Stimulated activated CD8-positive, alpha-beta memory T cell treated with anti-CD3 and anti-CD28 coated beads, Interleukin-12 subunit alpha, Interleukin-12 subunit beta, amount 100 ng/mL, for 1 hour (primary cell): ENCODE measurements at places on chromosomes 2 and 18.

DNA sequence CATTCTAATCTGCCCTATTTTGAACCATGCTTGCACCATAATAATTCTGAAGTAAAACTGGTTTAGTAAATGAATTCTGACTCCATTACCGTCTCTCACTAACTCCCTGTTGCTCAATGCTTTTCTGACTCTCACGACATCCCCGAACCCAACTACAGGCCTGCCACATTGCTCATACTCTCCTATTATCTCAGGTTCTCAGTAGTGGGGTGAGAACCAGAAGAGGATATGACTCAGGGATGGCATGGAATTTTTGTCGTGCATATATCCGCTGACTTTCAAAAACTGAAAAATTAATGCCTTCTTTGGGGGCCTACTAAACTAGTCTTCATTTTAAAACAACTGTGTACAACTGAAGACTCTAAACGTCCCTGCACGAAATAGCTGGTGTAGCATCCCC is 34.3 kb downstream of the NETO1 start:
- no peak for DNase-seq

- DNase-seq = no peak
Observed at GRCh38 chr2:169778446-169778845, 20.2 kb upstream of the SSB start.

GRCh38 chr2:30191819-30192271 is 39.5 kb upstream of the LBH start:
- no peak for DNase-seq

DNA sequence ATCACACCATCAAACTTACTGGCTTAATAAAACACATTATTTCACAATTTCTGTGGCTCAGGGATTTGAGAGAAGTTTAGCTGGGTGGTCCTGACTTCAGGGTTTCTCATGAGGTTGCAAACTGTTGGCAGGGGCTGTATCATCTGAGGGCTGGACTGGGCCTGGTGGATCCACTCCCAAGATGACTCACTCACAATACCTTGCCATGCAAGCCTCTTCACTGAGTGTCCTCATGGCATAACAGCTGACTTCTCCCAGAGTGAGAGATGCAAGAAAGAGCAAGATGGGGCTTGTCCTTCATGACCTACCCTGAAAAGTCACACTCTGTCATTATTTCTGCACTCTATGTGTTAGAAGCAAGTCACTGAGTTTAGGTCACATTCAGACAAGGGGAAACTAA is 73.8 kb downstream of the AQP4 start:
- no peak for DNase-seq

GRCh38 chr2:121766624-121767023 is 11.2 kb downstream of the TSN start:
- DNase-seq = no peak

DNA sequence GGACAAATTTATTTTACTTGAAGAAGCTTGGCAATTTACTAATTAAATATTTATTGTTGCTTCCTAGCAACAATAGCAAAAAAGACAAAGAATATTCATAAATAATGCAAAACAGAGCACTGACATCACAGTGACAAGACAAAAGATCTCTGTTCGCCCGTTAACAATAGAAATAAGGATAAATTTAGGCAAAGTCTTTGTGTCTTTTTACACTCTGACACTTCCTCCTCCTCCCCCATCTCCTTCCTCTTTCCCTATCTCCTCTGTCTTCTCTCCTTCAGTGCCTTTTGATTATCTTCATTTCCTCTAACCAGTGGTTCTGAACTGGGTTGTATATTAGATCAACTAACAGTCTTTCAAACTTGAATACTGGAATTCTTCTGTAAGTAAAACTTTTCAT is 808.4 kb downstream of the ERBB4 start:
- no peak for DNase-seq

GRCh38 chr2:5322396-5322795 is 369.8 kb upstream of the SOX11 start:
- no peak for DNase-seq

DNA sequence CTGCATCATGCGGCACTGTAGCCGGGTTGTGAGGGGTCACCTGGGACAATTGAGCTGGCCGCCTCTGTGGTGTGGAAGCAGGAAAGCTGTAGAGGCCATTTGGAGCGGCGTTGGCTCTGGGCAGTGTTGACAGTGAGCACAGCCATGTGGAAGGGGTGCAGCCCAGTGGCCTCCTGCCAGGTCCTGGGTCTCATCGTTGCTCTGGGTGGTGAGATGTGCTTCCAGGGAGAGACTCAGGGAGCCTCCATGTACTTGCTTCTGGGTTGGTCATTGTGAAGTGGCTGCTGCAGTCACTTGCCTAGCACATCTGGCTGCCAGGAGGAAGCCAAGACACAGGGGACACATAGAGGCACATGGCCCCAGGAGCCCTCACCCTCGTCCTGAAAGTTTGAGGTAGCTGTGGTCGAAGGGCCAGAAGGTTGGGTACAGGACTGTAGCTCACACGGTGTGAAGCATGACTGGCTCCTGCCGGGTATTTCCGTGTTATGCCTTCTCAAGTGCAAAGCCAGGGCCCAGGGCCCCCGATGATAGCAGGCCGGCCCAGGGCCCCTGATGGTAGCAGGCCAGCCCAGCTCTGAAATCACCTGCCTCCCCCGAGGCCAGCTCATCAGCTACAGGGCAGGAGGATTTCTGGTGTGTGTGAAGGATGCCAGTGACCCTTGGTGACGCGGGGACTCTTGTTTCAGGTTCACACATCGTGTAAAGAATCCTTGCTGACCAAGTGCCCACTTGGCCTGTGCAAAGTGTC is 82.6 kb downstream of the DGKD start:
- DNase-seq = no peak

DNA sequence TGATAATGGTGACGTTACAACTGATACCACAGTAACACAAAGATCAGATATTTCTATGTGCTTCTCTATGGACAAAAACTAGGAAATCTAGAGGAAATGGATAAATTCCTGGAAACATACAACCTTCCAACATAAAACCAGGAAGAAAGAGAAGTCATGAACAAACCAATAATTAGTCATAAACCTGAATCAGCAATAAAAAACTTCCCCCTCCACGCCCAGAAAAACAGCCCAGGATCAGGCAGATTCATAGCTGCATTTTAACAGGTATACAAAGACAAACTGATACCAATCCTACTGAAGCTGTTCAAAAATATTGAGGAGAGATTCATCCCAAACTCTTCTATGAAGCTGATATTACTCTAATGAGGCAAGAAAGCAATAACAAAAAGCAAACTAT is 1535.2 kb upstream of the LRRTM1 start:
- no peak for DNase-seq

DNA sequence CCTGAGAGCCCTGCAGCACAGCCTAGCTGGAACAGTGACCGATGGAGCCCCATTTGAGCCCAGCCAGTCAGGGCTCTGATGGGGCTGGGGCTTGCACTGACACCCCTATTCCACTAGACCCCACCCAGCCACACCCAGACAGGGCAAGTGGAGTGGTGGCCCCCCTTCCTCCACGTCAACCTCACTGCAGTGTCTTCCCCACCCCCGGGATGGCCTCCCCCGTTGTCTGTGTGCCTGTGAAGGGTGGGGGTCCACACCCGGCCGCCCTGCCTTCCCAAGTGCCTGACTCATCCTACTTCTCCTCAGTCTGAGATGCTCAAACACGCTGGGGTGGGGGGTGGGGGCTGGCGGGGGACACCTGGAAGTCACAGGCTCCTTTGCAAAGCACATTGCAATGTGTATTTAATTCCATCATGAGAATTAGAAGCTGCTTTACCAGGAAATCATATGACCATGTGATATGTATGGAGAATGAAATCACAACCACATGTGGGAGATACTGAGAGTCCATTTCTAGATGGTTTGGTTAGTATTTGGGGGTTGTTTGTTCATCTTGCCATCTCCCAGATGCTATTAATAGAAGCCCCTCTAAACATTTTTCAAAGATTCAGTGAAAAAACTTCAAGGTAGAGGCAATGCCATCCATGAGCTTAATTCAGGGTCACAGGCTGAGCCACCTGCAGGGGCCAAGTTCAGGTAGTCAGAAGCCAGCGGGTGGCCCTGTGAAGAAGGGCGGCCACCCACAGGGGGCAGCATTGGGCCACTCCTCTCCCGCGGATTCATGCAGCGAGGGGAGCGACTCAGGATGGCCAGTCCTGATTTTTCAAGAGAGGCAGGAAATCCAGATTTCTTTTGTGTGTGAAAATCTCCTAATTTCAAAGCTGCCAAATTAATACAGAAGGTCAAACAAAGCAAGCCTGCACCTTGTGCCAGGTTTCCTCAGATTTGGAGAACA is 22.7 kb upstream of the GMPPA start:
- DNase-seq = peak; percentile 27

GRCh38 chr18:79186649-79187048 is 117.5 kb downstream of the ATP9B start:
- DNase-seq = no peak

DNA sequence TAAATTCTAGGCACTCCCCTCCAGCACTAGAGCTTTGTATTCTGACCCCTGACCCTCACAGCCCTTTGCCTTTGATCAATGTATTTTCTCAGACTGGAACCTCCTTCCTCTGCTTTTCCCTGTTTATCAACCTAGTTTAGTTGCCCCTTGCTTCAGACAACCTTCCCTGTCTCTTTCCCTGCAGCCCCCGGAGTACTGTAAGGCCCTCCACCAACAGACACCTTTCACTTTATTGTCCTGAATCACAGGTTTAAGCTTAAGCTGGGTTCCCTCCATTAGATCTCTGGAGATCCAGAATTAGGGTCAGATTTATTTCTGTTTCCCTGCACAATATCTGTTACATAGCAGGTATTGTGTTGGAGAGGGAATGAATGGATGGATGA is 140.2 kb downstream of the DDX1 start:
- DNase-seq = no peak

DNA sequence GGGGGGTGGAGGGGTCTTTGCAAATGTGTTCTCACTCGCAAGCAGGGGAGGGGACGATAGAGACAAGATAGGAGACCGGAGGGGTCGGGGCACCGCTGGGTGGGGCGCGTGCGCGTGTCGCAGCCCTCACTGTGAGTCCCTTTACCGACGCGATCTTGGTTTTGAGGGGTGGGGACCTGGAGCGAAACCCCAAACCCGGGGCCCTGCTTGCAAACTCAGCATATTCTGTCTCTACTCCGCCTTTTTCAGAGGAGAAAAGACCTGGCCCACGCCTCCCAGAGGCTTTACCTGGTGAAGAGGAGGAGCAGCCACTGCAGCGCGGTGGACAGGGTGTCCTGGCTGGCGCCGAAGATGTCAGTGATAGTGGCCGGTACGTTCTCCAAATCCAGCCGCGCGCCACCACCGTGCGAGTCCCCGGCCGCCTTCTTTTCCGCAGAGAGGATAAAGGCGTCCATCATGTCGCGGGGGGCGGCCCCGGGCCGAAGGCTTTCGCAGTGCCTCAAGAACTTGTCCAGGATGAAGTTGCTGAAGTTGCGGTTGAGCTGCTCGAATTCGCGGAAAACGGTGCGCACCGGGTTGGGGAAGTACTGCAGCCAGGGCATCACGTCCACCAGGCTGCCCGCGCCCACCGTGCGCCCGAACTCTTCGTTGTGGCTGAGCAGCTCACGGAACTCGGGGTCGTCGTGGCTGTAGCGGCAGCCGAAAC is 1.7 kb downstream of the CYP1B1 start:
- no peak for DNase-seq

DNA sequence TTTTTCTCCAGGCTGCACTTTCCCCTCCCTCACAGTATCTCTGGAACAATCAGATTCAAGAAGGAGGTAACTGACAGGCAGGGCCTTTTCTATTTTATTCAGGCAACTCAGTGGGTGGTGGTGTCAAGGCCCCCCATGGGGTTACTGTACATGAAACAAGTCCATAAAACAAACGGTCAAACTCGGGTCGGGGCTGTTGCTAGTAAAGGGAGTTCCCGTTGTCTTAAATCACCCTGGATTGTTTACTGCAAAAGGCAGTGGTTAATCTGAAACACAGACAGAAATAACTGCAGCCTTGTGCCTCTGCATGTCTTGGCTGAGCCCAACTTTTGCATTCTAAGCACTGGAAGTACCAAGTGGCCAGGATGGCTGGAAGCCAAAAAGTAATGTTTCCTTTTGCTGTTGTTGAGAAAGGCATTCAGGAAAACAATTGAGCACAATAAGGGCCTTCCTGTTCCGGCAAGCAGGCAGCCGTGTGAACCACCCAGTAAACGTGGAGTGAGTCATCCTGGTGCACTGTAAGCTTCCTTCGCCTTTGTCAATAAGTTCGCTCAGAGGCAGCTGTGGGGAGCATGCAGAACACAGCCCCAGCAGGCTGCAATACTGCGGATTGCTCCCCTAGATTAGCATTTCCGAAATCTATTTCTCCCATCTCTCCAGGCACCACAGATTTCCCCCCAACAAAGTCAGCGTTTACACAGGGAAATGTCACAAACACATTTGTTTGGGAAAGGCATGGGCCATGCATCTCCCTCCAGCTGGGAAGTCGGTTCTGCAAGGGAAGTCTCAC is 149.6 kb downstream of the IRS1 start:
- DNase-seq = peak; percentile 4

GRCh38 chr2:70143314-70144150 is 47.3 kb downstream of the C2orf42 start:
- no peak for DNase-seq

- DNase-seq = peak; percentile 37
Observed at GRCh38 chr2:98835831-98836385, 100.1 kb downstream of the CRACDL start.

- DNase-seq = no peak
Observed at GRCh38 chr2:33848486-33848885, 249.4 kb upstream of the FAM98A start.

DNA sequence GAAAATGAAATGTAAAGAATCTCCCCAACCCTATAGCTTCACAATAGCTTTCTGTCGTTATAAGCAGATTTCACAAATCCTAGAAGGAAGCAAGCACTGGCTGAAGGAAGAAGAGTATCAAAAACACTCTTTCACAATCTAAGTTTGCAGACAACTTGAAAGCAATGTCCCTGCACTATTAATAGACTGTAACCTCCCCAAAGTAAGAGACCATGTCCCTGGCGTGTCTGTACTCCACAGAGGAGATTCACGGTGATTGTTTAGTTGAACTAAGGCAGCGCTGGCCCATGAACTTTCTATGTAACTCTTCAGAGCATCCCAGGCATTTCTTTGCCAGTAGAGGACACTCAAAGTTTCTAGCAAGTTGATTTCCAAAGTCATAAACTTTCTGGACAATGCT is 128.0 kb upstream of the HNRNPA3 start:
- no peak for DNase-seq

DNA sequence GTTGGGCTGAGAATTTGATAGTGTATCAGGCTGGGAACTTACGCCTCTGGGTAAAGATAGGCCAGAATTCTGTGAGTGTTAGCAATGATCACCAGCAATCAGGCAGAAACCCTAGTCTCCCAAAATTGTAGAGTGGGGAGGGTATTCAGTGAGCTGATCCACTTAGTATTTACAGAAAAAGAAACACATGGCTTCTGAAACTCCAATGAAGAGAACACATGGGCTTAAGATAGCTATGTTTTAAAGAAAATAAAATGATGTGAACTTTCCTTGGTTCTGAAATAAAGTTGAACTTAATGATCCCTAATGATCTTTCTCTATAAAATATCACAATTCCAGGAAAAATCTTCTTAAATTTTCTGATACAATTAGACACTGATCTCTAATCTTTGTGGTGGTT is 472.8 kb downstream of the DCC start:
- no peak for DNase-seq

DNA sequence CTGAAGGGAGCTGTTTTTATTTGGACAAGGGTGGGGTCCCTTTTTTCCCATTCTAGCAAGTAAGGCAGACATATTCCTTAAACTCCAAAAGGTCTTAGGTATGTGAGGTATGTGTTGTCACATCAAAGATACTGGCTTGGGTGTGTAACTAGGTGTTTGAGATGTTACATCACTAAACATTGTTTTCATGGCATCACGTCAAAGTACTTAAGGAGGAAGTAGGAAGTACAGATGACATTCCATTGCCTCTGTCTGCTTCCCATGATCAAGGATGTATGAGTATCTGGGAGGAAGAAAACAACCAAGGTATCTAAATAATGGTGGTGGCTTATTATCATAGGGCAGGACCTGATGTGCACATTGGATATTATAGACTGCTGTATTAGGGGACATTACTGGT is 39.3 kb downstream of the CD302 start:
- DNase-seq = no peak
